CD4-positive, alpha-beta T cell treated with Interferon gamma for 1 hour (primary cell): ENCODE measurements at places on chromosomes 3 and 15.

- DNase-seq = no peak
Measured at GRCh38 chr15:74179101-74179841, 5.8 kb downstream of the ISLR start.

DNA sequence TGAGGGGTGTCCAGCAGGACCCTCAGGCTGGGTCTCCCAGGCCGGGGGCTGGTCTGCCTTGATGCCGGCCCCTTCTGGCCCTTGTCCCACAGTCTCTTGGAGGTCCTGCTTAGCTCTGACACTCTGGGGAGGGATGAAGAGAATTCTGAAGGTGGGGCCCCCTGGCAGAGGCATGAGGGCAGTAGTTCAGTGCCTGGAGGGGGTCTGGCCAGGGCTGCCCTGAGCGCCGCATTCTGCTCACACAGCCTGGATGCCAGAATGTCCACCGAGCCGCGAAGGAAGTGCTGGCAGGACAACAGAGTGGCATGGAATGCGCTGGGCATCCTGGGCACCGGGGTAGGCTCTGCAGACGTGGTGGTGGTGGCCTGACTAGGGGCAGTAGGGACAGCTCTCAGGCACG is 55.5 kb downstream of the SMAD6 start:
- no peak for DNase-seq

DNA sequence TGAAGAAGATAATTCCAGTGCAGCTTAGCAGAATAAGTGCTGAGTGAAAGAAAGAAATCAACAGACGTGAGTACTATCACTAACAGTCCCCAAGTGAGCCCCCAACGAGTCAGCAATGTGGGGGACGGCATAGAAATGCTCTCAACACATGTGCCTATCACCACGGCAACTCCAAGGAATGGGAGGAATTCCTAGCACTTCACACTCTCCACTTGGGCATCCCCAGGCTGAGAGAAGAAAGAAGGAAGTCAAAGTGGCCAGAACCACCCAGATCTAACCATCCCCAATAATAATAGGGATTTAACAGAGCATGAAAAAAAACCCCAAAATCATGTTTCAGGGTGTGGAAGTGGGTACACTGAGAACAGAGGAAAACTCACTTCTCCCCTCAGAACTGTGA is 29.3 kb upstream of the CPNE4 start:
- DNase-seq = no peak

DNA sequence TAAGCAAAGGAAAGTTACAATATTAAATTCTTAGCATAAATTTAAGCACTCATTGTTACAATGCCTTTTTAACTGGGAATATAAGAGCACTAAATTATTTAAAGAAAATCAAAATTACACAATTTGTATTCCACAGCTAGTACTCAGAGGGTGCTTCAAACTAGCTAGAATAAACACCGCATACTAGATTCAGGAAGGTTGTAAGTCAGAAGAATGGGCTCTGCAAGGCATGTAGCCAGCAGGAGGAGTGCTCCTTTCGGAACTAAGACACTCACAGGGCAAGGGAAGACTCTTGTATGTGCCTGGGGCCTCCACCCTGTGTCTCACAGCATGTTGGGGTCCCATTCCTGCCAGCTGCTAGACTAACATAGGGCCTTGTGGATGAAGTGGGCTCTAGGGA is 327.7 kb upstream of the ALCAM start:
- no peak for DNase-seq

DNA sequence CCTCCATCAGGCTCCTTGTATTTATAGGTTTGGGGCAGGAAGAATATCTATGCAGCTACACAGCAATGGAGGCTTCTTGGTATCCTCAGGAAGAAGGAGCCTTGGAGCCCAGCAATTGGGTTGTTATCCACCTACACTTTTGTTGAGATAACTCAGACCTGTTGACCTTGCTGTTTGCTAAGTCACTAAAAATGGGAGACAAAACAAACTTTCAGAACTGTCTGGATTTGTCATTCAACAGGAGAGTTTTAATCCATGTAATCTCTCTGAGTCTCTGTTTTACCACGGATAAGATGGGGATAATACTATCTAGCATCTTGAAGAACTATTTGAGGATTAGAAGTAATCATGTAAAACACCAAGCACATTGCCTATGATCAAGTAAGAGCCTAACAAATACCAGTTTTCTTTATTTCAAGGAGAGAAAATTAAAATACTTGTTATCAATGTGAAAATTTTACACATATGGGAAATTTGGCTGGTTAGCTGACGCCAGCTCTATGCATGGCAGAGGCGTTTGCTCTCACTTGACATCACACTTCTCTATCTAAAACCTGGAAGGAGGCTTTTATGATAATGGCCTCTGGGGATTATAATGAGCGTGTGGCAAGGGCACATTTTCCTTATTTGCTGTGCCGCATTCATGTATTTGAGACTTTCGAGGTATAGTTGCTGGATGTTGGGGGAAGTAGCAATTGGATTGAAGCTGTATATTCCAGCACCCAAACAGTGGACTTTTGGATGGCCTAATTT is 215.6 kb downstream of the PDCD6IP start:
- DNase-seq = no peak

GRCh38 chr3:161371441-161372320 is at the start of gene SPTSSB:
Gene SPTSSB (minus strand): TSS chr3:161371517. CDS start chr3:161346323, 25,194 bp downstream.
- DNase-seq = no peak

GRCh38 chr3:105984837-105985236 is 116.0 kb upstream of the CBLB start:
- no peak for DNase-seq

DNA sequence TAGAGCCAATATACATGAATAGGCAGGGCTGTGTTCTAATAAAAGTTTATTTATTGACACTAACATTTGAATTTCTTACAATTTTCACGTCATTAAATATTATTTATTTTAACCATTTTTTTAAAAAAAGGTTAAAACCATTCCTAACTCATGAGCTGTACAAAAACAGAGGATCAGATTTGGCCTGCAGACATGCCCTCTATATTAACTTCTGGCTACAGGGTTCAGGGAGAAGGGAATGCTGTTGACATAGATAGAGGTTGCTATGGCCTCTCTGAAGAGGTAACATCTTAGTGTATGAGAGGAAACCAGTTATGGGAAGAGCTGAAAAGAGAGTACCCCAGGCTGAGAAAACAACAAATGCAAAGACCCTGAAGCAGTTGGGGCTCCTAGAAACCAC is 19.1 kb upstream of the RAP2B start:
- no peak for DNase-seq

DNA sequence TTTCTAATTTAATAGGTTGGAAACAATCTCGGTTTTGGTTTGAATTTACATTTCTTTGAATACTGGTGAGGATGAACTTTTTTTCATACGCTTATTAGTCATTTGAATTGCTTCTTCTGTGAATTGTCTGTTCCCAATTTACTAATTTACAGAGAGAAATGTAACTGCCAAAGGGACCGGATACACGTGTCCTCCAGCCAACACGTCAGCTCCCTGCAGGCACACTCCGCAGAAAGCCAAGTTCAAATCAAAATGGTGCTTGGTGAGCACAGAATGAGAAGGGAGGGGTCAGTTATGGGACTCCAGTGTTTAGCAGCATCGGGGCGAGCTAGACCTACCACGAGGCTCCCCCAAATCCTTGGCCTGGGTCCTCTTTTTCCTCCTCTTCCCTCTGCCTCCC is 10.8 kb upstream of the TSEN2 start:
- no peak for DNase-seq

DNA sequence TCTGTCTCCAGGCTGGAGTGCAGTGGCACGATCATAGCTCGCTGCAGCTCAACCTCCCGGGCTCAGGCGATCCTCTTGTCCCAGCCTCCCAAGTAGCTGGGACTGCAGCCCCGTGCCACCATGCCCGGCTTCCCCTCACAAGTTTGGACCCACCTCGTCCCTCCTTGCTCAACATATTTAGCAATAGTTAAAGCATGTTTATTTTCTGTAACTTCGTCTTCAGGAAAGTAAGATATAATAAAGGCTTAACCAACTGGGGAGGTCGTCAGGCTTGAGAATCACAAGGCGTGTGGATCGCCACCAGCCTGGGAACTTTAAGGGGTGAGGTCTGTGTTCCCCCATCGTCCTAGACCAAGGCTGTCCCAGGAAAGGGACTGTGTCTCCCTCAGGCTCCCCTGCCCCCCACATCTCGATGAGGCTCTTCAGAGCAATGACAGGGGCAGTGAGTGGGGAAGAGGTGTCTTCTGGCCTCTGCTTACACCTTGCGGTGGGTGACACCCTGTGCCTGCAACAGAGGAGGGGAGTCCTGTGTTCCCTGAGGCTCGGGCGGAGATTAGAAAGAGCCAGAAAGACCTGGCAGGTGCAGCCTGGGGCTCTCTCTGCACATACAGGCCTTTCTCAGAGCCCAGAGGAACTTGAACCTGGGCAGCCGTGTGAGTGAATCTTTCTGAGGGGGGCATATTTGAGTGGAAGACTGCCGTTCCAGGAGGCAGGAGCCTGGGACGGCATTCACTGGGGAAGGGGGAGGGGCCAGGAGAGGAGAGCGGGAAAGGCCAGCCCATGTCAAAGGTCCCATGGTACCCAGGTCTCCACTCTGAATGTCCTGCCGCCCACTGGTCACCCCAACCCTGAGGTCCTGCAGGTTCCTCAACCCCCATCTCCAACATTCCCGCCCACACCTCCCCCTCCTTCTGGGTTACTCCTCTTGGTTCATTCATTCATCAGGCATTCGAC is 152.3 kb downstream of the SMAD6 start:
- no peak for DNase-seq

- DNase-seq = no peak
Measured at GRCh38 chr3:36146404-36146803, 233.9 kb upstream of the STAC start.
